ENCODE measurements at places on chromosomes 16 and 17.

DNA sequence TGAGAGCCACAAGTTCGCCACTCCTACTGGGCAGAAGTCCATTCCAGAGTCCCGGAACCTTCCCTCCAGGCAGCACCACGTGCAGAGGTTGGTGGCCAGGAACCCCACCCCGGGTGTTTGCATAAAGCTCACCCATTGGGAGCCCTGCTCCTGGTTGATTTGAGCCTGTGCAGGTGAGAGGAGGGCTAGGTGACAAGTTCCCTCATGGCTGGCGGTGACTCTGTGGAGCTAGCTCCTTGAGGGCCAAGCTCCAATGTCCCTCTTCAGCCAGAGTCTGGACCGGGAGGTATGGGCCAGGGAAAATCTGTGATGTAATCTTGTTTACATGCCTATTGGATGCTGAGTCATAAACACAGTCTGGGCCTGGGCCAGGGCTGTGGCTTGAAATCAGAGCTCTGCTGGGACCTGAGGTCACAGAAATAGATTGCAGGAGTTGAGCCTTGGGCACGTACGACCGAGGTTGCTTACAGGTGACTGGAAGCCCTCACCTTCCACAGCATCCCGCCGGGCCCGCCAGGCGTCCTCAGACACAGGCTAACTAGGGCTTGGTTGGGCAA, 118.9 kb downstream of the AATF start:
- no peak for DNase-seq

DNA sequence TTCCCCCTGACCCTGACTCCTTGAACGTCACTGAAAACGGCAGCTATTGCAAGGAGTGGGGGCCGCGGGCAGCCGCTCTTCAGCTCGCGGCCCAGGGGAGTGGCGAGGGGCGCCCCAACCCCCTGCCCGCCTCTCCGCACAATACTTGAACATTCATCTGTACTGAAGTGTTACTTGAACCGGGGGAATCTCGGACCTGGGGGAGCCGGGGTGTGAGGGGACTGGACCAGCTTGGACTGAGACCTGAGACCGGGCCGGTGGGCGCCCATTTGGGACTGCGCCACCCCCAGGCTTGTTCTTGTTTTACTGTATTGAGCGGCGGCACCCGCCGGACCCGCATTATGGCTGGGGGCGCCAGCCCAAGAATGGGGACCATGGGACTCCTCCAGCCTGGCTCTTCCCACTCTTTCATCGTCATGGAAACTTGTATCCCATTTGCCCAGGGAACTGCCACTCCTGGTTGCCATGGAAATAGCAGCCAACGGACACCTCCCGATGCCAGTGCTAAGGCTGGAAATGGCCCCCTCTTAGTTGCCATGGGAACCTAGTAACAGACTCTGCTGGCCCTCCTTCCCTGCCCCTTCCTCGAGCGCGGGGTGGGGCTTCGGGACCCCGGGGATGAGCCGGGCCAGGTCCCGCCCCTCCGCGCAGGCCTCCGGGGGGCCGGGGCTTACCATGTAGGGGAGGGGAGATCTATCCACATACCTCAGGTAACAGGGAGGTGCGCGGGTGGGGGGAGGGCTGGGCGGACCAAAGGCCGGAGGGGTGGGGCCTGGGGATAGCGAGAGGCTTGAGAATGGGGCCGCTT, 805 bp upstream of the ORAI3 start:
- no peak for DNase-seq

DNA sequence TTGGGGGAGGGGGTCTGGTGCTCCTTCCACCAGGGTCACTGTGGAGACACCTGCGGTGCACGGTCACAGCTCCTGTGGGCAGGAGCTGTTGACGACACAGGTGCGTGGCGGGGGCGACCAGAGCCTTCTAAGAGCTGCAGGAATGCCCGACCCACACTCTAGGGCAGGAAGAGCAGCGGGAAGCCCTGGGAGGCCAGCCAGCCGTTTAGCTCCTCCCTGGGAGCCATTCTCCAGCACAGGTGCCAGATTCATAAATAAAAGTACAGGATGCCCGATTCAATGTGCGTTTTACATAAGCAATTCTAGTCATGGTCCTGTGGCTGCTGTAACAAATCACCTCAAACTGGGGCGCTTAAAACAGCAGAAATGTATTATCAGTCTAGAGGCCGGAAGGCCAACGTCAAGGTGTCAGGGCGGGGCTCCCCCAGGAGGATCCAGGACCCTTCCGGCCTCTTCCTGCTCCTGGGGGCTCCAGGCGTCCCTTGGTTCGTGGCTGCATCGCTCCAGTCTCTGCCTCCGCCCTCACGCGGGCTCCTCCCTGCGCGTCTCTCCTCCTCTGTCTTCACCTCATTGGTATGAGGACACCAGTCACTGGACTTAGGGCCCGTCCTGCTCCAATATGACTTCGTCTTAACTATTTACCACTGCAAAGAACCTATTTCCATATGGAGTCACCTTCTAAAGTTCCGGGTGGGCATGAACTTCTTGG, 155.4 kb downstream of the FOXL1 start:
- DNase-seq = no peak

DNA sequence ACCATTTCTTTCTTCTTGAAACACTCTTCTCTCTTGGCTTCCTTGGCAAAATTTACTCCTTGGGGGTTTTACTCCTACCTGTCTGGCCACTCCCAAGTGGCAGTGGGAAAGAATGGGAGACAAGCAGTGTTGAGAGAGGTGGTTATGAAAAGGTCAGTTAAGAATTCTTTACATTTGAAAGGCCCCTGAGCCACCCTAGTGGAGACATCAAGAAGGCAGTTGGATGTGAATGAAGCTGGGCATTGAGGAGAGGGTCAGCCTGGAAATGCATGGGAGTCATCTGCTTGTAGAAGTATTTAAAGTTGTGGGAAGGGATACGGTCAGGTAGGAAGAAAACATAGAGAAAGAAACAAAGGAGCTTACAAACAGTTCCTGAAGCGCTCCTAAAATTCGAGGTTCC, 42.3 kb upstream of the CCNF start:
- DNase-seq = peak; percentile 10

- no peak for DNase-seq
Observed at GRCh38 chr16:56348168-56349085, 76.9 kb downstream of the AMFR start.

GRCh38 chr16:31572821-31573220, 45.1 kb downstream of the AHSP start:
- DNase-seq = no peak

DNA sequence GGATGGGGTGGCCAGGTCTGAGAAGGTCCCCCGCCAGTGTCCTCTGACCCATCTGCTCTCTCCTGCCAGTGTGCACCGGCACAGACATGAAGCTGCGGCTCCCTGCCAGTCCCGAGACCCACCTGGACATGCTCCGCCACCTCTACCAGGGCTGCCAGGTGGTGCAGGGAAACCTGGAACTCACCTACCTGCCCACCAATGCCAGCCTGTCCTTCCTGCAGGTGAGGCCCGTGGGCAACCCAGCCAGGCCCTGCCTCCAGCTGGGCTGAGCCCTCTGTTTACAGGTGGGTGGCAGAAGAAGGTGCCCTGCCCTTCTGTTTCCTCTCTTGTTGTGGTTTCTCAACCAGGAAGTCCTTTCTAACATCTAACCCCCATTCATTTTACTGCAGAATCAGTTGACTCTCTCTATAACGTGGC, 7.1 kb downstream of the ERBB2 start:
- no peak for DNase-seq

DNA sequence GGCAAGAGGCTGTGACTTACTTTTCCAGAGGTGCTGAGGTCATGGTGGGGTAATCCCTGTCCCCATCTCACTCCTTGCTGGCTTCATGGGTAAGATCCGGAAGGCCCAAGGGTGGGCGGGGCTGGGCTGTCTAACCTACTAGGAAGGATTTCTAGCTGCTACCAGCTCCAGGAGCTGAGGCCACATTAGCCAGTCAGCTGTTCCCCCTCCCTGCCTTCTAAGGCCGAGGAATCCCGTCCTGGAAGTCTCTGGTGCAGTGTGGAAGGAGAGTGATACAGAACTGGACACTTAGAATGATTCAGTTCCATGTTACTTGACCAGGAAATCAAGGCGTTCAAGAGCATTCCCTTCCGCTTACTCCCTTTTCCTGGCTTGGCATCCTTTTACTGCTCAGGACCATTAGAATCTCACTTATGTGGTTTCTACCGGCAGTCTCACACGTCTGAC, 8.9 kb downstream of the GNGT2 start:
- DNase-seq = no peak

DNA sequence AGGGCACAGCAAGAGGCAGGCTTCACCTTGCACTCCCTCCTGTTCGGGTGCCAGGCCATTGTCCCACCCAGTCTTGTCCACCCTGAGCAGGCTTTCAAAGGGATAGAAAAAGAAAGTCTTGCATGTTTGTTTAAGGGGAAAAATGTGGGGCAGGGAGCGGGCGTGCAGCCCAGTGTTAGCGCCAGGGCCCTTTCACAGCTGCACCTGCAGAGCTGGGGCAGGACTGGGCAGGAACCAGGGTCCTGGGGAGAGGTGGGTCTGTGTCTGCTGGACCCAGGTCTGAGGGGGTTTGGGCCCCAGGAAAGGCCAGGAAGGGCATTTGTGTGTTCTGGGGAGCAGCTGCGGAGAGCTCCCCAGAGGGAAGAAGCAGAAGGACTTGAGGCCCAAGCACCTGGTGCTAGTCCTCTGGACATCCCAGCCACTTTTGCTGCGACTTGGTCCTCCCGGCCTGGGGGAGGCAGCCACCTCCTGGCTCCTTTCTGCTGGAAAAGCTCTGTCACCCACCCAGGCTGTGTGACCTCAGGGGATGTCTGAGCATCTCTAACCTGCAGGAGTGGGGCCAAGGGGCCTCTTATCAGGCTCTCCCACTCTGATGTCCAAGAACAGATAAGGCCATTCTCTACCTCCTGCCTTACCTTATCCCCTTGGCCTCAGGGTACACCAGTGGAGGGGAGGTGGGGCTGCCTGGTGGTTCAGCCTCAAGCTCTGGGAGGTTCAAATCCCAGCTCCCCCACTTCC, 44.7 kb downstream of the PSME3IP1 start:
- no peak for DNase-seq

- DNase-seq = peak; percentile 24
Observed at GRCh38 chr16:47058295-47059086, 85.0 kb upstream of the DNAJA2 start.

- DNase-seq = no peak
Observed at GRCh38 chr17:61728297-61728836, 135.0 kb downstream of the BRIP1 start.

Measured in NCI-H2081 (cell line).